ENCODE measurements at places on chromosomes 1 and 21.

DNA sequence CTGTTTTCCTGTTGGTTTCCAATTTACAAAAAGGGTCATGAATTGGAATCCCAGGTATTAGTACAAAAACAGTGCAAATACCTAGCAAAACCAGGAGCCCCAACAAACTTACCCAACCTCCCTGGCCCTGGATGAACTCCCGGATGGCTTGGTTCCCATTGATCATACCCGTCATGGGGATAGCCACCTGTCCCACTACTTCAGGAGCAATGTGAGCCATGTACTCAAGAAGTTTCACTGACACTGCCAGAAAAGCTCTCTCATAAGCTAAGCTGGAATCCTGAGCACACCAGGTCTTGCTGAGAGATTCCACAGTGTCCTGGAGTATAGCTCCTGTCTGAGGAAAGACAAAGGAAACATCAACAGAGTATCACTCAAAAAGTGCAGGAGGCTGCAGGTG lies 5.7 kb downstream of the BCL2L15 start:
- DNase-seq = no peak

DNA sequence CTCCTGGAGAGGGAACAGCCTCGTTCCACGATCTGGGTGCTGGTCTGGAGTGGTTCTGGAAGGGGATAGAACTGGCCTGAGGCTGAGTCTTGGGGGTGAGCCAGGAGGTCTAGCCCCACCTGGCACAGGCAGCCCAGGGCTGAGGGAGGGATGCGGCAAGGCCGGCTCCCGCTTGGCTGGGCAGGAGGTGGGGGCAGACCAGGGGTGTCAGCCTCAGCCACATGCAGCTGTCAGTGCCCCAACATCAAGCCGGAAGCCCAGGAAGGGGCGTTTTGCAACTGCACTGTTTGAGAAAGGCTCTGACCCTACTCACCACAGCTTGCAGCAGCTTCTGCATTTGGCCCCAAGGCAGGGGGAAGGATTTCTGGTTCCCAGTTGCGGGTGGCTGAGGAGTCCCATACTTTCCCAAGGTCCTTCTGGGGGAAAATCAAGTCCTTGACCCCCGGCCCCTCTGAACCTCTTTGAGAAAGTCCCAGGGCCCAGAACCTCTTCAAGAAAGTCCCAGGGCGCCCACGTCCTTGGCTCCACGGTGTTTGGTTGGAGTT lies 2.0 kb downstream of the EFHD2 start:
- no peak for DNase-seq

DNA sequence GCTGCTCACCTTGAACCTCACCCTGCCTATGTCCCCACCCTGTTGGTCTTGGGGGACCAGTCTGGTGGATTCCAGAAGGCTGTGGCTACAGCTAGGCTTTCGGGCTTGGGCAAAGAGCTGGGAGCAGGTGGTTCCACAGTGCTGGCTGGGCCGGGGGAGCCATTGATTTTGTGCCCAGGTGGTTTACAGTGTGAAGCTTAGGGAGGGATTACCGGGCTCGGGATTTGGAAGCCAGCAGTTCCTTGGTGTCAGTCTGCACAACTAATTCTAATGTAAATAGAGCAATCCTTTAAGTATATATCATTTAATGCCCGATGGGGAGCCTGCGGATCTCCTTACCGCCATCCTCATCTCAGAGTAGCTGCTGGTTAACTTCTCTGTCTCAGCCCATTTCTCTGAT lies 38.2 kb downstream of the PRDM16 start:
- DNase-seq = no peak

DNA sequence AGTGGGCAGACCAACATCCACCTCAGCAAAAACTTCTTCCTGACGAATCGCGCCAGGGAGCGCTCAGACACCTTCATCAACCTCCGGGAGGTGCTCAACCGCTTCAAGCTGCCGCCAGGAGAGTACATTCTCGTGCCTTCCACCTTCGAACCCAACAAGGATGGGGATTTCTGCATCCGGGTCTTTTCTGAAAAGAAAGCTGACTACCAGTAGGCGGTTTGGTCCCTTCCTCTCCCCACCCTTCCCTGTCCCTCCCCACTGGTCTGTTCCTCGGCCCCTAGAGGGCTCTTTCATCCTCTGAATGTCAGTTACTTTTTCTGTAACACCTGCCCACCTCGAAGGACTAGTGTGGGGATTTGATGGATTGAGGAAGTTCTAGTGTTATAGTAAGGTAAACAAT lies 46.9 kb downstream of the CAPN2 start:
- no peak for DNase-seq

GRCh38 chr1:174074757-174075156 lies 52.6 kb upstream of the RC3H1 start:
- DNase-seq = no peak

GRCh38 chr1:15557594-15557993 lies 27.3 kb downstream of the AGMAT start:
- no peak for DNase-seq

DNA sequence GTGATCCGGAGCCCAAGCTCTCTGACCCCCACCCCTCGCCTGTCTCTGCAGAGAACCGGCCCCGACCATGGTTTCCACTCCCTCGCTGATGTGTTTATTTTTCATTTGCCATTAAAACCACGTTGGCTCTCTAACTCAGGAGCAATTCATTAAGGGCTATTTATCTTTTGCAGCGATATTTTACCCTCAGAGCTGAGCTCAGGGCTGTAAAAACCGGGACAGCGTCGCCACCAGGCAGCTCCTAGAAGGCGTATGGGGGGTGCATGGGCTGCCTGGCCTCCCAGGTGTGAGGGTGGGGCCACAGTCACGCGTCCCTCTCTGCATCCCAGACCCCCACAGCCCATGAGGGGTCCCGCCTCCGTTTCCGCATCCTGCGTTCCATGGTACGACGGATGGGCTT lies 71.4 kb downstream of the PRDM16 start:
- DNase-seq = no peak

- DNase-seq = no peak
Observed at GRCh38 chr1:44903011-44903680, 60.1 kb upstream of the PTCH2 start.

GRCh38 chr21:34029743-34030528 lies 43.4 kb upstream of the MRPS6 start:
- peak; percentile 68 for DNase-seq

DNA sequence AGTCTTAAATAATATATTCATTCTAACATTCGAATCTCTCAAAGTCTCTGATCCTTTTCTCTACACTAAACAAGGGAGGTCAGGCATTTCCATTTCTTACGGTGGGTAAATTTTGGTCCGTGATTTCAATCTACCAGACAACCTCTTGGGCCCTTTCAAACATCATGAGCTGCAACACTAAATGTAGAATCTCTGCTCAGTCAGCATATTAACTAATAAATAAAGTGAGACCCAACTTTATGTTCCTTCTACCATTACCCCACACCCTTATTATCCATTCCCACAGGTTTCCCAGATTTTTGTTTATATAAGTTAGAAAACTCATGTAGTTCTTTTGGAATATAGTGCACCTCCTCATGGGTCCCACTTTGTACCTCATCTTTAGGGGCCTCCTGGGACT lies 24.9 kb downstream of the SLAMF7 start:
- no peak for DNase-seq

GRCh38 chr1:167221738-167222610 lies 1.3 kb downstream of the POU2F1 start:
- peak; percentile 54 for DNase-seq

DNA sequence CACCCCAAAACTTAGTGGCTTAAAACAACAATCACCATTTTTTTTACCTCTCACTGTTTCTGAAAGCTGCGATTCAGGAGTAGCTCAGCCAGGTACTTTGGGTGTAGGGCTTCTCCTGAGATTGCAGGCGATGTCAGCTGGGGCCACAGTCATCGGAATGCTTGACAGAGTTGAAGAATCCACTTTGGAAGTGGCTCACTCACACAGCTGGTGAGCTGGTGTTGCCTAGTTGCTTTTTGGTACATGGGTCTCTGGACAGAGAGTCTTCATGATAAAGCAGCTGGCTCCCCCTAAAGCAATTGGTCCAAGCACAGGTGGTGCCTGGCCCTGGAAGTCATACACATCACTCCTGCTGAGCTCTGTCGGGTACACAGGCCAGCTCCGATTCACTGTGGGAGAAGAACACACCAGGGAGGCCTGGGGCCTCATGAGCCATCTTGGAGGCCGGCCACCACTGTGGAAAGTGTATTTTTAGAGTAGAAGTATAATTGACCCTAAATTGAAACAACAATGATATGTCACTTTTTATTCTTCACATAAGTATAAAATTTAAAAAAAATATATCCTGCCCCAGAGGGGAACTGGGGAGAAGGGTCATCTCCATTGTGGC lies 75.2 kb upstream of the GALNT2 start:
- DNase-seq = no peak

DNA sequence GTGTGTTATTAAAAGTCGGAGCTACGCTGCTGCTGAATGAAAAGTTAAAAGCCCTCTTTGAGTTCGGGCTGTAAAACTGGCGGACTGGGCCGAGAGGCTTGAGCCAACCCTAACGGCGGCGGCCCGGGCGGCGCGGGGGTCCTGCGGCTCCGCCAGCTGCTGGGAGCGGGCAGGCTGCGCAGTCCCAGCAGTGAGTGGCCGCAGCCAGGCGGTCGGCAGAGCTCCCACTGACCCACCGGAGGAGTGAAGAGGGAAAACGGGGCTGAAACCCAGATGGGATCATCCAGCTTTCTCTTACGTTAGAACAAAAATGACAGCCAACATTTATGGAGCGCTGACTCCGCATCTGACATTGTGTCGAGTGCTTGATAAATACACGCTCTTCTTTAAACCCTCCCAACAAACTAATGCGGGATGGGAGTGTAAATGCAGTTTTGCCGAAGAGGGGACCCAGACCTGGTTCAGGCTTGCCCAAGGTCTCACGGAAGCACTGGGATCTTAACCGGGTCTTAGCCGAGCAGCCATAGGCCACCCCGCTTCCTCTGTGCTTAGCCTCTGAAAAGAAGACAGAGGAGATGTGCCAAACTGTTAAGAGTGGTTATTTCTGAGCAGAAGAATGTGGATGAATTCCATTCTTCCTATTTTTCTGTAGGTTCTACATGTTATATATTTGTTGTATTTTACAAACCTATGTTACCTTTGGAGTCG lies 3.5 kb downstream of the GRHL3 start:
- DNase-seq = no peak

GRCh38 chr1:147700042-147701006 lies 30.0 kb upstream of the ACP6 start:
- no peak for DNase-seq

DNA sequence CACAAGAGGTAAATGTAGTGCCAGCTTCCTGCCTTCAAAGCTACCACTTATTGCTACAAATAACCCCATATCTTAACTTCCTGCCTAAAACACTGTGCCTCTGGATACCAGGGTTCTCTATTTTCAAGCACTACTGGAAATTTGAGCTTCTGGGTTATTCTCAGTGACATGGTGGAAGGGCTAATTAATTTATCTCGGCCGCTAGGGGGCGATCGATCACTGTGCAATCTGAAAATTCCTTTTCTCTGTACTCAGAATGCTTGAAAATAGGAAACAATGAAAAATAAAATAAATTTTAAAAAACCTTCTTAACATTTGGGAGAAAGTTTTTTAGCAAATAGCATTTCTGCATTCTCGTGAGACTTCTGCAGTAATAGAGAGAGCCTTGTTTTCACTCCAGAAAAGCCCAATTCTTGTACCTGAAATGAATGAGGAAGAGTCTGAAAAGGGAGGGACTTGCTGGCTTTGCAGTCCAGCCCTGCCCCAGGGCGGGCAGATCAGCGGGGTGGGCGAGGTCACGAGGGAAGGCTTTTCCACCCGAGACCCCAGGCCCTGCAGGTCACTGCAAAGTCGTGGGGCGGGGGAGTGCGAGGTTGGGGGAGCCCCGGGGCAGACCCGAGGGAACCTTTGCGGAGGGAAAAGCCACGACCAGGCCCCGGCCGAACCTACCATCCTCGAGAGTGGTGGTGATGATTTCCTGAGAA lies 276.7 kb downstream of the PCP4 start:
- no peak for DNase-seq

DNA sequence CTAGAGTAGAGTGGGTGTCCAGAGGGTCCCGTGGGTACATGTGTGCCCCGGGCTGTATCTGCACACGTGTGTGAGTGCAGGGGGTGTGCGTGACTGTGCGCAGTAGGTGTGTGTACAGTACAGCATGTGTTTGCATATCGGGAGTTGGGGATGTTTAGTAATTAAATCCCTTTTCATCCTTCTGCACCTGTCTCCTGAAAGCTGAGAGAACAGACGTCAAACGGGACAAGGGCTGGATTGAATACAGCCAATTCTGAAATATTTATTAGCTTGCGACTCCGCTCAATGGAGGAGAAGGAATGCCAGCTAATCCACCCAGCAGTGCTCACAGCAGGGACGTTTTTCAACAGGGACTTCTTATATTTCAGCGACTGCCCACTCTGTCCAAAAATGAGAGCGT lies 44.7 kb upstream of the CASZ1 start:
- no peak for DNase-seq

DNA sequence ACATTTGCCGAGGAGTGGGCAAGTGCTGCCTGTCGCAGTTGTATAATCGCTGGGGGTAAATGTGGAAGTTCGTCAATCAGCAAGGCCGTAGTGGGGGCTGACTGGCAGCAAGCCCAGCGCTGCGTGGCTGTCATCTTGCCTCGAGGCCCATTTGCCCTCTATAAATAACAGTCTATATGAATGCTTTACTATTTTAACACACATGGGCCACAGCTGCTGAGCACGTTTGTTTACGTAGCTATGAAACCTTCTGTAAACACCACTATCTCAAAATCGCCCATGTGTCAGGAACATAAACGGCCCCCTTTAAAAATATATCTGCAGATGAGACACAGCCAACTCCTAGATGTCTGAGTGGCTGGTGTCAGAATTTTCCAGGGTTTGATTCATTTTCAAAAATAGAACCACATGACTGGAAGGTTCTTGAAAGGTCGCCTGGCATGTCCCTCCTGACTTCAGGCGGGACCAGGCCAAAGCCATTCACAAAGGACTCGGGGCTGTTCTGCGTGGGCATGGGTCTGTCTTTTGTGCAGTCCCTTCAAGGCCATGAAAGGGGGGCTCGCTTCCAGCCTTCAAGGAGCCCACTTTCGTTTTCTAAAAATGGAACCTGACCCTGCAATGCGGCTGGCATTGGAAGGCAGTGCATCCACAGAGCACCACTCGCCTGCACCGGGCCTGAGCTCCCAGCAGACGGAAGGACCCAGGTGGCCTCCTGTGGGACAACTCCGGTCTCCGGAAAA lies 205.5 kb downstream of the KCNJ6 start:
- DNase-seq = no peak

DNA sequence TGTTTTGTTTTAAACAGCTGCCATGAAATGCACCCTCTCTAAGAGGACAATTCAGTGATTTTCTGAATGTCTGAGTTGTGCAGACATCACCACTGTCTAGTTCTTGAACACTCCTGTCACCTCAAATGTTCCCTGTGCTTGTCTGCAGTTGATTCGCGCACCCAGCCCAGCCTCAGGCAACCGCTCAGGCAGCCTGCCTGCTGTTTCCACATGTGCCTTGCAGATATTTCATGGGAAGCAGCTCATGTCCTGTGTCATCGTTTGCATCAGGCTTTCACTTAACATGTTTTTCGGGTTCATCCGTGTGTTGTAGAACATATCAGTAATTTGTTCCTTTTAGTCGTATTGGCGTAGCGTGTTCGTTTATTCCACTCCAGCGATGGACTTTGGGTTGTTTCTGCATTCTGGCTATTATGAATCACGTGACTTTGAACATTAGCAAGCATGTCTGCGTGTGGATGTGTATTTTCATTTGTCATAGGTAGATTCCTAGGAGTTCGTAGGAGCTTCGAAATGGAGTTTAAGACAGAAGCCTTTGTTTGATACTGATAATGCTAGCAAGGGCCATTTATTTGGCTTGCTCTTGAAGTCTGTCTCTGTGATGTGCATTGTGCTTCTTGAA lies 12.1 kb downstream of the ADARB1 start:
- no peak for DNase-seq

All from RWPE2 (cell line).